Activated gamma-delta T cell treated with Interleukin-2 at 50 U/mL for 16 hours (primary cell): ENCODE measurements at places on chromosomes 7 and 10.

DNA sequence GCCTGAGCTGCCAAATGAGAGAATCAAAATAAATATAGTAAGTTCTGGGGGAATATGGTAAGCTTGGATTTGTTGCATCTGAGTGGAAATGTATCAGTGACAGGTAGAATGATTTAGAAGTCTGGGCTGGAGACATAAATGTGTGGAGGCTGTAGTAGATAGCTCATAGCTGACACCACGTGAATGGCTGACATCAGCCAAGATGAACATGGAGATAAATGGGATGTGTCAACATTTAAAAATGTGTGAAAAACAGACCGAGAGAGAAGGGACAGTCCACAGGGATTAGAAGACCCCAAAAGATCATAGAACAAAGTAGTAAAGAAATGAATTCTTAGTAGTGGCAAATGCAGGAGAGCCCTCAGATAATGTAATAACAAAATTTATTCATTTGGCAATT is 40.9 kb downstream of the NAMPT start:
- DNase-seq, result no peak

DNA sequence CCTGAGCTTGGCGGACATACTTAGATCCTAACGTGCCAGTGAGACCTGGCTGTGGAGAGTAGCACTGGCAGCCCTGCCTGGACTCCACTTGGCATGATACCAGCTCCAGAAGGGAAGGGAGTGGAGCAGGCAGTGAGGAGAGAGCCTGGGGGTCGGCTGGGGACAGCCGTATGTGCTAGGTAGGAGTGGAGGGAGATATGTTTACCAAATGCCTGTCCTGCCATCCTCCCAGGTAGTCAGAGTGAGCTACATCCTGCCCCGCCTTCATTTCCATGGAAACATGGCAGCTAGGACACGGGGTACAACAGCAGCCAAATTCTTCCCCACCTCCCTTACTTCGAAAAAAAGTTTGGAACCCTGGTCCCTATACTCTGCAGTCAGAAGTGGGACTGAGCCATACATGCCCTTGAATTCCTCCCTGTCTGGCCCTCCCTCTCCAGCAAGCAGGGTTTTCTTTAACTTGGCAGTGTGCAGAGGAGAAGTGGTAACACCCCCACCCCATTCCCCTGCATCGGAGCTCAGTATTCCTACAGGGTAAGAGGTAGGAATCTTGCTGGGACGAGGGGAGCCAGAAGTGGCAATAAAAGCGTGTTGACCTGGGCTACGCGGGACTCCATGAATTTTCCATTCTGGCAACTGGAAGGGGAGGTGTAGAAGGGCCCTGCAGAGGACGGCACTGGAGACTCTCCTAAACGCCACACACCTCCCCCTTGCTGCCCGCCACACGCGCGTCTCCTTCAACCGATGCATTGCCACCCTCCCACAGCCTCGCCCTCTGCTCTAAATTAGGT is 20.0 kb upstream of the SMO start:
- DNase-seq, result no peak

DNA sequence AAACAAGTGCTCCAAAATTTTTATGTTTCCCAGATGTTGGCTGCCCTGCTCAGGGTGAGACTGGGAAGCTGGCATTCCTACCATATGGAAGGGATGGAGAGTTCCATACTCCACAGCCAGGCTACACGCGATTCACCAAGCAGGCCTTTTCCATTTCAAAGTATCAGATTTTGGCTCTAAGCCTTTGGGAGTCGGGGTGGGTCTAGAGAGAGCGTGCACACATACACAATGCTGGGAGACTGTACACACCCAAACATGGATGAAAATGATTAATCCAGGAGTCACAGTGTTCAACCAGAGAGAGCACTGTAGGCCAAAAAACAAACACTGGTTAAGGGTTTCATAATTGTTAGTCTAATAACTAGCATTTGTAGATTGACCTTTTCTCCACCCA is 295.0 kb downstream of the BICC1 start:
- no peak for DNase-seq

GRCh38 chr7:17086403-17086802 is 204.6 kb upstream of the AGR3 start:
- no peak for DNase-seq

DNA sequence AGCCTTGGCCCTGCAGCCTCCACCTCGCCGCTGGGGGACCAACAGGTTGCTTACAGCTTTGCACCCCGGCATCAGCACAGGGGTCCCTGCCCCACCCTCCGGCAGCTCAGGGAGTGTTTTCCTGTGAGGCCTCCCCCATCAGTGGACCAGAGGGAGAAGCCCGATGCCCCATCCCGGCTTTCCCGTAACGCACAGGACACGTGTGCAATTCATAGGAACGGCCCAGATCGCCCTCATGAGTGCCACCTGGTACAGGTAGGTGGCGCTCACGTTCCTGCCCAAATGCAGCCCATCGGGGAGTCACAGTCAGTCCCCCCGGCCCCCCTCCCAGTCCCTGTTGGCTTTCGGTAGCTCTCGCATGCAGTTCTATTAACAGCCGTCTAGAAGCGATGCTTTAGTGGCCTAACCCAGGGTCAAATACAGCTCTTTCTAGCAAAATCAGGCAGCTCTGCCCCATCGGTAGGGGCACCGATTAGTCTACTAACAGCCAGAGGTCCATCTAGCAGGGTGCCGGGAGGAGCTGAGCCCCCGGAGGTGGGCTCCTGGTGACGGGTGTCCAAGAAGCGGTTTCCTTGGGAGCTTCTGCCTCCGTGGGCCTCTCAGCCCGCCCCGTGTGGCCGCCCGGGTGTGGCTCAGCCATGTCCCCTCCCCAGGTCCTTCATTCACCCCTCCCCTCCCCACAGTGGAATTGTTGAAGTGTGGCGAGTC is 48.4 kb upstream of the GTF2IRD1 start:
- no peak for DNase-seq

DNA sequence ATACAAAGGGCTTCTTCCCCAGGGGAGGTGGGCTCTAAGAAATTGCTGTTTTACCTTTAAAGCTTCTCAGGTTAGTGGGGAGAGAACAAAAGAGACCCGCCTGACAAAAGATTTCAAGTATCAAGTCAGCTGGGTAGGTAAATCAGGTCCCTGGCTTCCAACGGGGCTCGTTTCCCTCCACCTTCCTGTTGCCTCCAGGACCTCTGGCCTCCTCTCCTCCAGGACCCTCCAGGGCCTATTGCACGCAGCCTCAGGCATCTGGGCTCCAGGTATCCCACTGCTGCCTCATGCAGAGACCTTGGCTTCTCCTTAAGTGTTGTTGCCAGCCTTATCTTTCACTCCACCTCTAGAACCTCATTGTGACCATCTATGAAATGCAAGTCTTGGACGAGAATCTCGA is 2.9 kb downstream of the BNIP3 start:
- no peak for DNase-seq

GRCh38 chr7:10239695-10240345 is 733.9 kb upstream of the PHF14 start:
- no peak for DNase-seq

DNA sequence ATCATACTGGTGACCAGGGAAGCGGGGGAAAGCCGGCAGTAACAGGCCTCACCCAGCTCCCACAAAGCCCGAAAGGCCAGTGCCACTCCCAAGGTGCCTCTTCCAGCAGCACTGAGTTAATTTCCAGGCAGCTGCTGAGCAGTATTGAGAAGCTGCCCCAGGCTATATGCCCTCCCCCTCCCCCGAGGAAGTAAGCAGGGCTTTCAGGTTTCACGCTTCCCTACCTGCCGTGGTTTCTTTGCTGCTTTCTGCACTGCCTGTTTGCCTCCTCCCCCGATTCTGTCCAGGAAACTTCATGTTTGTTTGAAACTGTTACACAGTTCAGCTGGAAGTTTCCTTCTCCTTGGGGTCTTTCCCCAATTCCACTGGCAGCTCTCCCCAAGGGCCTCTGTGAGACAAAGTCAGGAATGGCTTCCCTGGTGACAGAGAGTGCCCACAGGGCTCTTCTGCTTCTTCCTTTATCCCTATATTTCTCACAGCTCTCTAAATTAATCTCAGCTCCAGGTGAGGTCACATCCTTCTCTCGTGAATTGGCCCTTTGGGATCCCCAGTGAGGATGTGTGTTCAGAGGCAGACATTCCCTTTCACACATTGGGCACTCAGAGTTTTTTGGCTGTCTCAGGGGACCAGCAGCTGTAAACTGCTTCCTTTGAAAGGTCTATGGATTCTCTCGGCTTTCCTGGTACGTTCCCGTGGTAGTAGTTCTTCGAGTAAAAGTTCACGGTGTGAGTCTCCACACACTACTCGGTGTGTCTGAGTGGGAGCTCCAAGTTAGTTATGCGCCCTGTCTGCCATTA is 19.4 kb downstream of the C1GALT1 start:
- DNase-seq, result peak; percentile 39

DNA sequence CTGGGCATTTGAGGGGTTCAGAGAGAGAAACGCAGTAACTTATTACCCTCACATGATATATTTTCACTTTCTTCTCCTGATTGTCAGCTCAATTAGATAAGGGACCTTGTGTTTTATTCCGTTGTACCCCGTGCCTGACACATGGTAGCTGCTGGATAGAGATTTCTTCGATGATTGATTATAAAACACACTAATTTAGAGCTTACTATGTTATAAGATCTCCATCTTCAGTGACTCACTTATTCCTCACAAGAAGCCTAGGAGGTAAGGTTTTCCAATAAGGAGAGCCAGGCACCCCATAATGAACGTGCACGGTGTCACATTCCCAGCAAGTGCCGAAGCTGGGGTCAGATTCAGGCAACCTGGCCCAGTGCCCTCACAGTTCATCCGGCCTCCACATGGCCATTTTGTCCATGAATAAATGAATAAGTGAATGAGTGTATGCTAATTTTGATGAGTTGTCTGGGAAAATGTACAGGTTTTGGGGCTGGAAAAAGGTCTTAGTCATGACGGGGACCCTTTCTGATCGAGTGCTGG is 138.1 kb upstream of the CDCA7L start:
- DNase-seq, result no peak

DNA sequence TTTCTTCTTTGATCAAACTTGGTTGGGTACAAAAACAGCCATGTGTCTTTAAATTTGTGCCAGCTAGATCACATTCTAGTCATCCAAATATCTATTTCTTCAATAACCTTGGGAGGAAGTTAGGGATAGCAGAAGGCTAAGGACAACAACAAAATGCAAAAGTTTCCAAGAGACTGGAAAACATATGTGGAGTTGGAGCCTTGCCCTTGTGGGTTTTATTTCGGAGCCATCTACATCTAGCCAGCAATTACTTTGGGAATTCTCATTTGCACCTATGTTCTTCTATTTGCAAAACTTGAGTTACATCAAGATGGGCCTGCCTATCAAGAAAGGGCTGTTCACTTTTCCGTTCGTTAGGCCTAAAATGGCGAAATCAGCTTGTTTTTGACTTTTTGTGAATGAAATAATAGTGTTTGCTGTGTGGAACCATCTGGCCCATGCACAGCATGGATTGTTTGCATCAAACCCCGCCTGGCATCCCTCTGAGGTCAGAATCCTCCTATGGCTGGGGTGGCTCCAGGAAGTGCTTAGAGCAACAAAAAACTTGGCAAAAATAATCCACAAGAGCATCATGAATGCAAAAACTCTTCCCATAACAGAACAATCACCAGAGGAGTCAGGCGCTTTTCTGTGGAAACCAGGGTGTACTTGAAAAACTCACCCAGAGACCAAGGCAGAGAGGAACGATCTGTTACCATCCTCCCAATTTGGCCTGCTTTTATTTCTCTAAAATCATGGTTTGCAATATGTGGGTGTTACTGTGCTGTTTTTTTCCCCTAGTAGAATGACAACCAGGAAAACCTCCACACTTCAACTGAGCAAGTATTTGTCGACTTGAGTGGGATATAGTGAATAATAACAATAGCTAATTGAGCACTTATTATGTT is 36.2 kb upstream of the XPNPEP1 start:
- DNase-seq, result no peak

- no peak for DNase-seq
These were observed 259.8 kb upstream of the SEMA3A start for GRCh38 chr7:84454174-84454959.

DNA sequence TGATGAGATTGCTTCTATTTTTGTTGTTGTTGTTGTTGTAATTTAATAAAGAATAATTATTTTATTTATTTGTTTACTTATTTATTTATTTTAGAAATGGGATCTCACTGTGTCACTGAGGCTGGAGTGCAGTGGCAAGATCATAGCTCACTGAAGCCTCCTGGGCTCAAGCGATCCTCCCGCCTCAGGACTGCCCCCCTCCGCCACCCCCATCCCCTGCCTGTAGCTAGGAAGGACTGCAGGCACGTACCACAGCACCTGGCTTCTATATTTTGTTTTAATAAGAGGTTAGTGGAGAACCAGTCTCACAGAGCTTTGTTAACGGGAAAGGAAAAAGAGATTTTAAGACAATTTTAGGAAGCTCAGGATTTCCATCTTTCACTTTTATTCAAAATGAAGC is 19.5 kb upstream of the SMC3 start:
- DNase-seq, result no peak

- DNase-seq, result peak; percentile 32
These were observed 13.7 kb downstream of the SRGN start for GRCh38 chr10:69101451-69102095.

GRCh38 chr7:157904866-157905570 is 568.2 kb downstream of the DNAJB6 start:
- DNase-seq, result no peak

- DNase-seq, result no peak
These were observed 48.2 kb downstream of the GSAP start for GRCh38 chr7:77367976-77368375.

DNA sequence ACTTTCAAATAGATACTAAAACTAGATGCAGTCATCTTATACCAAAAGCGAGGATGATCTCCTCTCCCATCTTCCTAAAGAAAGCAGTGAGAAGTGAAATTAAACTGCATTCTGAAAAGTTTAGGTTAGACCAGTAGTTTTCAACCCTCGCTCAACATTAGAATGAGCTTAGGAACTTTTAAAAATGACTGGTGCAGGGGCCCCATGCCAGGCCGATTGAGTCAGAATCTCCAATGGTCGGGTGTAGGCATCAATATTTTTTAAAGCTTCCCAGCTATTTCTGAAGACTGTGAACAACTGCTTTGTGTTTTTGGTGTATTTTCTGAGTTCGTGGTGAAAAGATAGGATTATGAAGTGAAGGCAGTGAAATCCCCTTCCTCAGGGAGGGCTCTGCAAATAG is 146.0 kb downstream of the VTI1A start:
- DNase-seq, result no peak

- DNase-seq, result no peak
These were observed 5.8 kb upstream of the PDCD4 start for GRCh38 chr10:110865809-110866482.

DNA sequence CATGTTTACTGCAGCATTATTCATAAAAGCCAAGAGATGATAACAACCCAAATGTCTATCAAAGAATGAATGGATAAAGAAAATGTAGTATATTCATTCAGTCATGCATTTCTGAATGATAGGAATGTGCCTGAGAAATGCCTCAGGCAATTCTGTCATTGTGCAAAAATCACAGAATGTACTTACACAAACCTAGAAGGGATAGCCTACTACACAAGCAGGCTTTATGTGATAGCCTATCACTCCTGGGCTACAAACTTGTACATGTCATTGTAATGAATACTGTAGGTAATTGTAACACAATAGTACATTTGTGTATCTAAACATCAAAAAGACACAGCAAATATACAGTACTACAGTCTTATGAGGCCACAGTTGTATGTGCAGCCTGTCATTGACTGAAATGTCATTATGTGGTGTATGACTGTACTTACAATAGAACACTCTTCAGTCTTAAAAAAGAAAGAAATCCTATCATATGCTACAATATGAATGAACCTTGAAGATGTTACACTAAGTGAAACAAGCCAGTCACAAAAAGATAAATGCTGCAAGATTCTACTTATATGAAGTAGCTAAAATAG is 141.8 kb upstream of the GPR22 start:
- DNase-seq, result no peak
